ENCODE measurements at places on chromosomes 1 and 21.

DNA sequence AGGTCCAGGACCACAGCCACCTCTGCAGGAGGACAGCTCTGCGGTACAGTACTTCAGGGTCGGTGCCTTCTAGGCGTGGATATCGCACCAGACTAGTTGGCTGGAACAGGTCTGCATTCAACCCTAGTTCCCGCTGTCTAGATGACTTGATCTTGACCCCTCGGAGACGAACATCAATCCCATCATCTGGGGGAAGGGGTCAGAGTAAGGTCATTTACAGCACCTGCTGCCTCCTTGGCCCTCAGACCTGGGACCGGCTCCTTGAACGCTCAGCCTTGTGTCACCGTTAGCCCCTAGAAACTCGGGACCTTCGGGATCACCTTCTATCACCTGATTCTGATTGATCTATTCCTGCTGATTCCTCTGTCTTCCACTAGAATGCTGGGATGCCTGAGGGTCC lies 2.6 kb downstream of the HECTD3 start:
- DNase-seq = no peak

DNA sequence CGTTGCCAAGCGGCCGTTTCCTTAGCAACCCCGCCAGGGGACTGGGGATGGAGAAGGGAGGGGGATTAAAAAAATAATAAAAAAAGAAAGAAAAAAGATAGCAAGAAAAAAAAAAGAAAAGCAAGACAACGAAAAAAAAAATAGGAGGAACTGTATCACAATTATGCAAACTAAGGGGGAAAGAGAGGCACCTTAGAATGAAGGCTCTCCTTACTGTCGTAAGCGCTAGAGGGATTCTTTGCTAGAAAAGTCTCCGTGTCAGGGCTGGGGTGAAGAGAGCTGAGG lies 625 bp upstream of the NEGR1 start:
- DNase-seq = no peak

DNA sequence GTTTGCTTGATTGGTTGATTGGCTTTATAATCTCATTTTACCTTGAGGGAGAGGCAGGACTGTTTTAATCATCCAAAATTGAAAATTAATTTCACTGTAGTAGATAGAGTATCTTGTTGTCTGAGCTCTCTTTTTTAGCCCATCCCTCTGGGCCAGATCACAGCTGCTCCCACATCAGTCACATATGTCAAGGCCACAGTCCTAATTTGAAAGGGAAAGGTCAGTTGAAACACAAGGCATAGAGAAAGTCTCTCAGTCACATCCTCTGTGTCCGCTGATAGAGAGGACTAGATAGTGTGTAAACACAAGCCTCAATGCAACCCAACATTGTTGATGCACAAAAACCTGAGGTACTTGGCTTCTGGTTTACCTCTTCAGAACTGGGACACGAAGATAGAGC lies 6.8 kb downstream of the C1orf74 start:
- no peak for DNase-seq

- no peak for DNase-seq
These were observed 104.1 kb downstream of the NEGR1 start for GRCh38 chr1:72178266-72178665.

GRCh38 chr1:89068291-89068690 lies 3.3 kb upstream of the GBP1 start:
- DNase-seq = no peak

All from CD14-positive monocyte (primary cell).